Kidney tubule cell (primary cell): ENCODE measurements at places on chromosomes 4 and X.

- peak; percentile 57 for DNase-seq
Measured at GRCh38 chr4:6541789-6542188, 33.2 kb upstream of the MAN2B2 start.

DNA sequence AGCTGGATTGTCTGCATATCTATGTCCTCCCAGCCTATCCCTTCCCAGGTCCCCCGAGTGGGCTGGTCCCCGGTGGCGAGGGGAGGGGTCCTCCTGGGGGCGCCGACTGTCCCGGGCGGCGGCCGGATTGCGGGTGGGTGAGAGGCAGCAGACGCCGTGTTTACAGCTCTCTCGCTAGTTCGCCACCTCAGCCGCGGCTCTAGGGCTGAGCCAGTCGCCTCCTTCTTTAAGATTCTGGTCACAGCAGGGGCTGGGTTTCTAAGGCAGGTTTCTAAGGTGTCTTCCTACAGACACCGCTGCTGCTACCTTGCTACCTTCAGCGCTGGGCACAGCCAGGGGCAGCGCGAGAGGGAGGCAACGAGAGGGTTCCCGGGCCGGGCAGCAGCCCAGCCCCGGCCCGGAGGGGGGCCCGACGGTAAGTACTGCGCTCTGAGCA is 57.2 kb downstream of the FRMPD3 start:
- DNase-seq: no peak

GRCh38 chr4:85372966-85373365 is 102.0 kb upstream of the ARHGAP24 start:
- no peak for DNase-seq

GRCh38 chr4:141786946-141787345 is 150.6 kb downstream of the IL15 start:
- DNase-seq: no peak

DNA sequence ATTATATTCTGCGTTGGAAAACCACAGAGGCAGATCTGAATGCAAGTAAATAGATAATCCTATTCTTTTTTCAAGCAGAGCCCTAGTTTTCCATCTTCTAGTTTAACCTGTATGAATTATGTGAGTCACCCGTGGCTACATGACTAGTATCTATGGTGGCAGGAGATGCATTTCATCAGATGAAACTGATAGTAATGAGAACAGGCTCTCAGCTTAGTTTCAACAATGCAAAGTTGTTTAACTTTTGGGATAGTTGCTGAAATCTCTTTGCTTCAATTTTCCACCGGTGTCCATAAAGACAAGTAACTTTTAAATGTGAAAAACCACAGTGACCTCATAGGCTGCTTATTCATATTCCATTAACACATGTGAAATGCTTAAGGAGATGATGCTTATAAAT is 1317.4 kb upstream of the TENM3 start:
- DNase-seq: peak; percentile 81

- DNase-seq: no peak
Measured at GRCh38 chrX:97482666-97483300, 599.1 kb downstream of the RPA4 start.

GRCh38 chrX:15546745-15547144 is 46.1 kb downstream of the BMX start:
- no peak for DNase-seq

DNA sequence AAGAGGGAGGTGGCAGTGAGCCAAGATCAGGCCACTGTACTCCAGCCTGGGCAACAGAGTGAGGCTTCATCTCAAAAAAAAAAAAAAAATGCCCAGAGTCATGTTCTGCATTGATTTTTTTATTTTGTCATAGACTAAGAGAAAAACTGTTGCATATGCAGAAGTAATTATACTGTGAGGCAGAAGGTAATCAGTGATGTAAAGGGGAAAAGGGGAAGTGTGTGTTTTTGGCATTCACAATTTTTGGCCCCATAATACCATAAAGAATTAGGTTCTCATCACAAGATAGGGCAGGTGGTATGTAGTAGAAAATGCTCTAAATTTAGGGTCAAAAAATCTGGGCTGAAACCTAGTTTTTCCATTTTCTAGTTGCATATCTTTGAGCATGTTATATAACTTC is 47.3 kb upstream of the GAB1 start:
- no peak for DNase-seq

DNA sequence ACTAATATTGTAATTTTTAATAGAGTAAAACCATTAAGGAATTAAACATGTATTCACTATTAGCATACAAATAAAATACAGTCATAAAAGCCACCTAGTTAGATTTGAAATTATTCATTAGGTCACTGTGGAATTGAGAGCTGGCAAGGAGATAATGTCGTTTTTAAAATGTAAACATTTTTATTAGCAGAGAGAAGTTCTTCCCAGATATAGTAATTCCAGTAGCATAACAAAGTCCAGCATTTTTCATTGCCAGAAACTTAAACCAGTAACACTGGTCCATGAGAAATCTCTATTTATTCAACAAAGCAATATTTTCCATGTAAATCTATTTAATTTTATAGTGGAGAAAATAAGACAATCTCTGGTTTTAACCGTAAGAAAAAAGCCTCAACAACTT is 17.5 kb downstream of the ENOX2 start:
- no peak for DNase-seq

- no peak for DNase-seq
Measured at GRCh38 chrX:70527610-70528345, 83.1 kb downstream of the DLG3 start.

- no peak for DNase-seq
Measured at GRCh38 chr4:152847376-152847775, 67.6 kb downstream of the ARFIP1 start.

GRCh38 chr4:40833212-40833611 is 83.5 kb downstream of the NSUN7 start:
- no peak for DNase-seq

DNA sequence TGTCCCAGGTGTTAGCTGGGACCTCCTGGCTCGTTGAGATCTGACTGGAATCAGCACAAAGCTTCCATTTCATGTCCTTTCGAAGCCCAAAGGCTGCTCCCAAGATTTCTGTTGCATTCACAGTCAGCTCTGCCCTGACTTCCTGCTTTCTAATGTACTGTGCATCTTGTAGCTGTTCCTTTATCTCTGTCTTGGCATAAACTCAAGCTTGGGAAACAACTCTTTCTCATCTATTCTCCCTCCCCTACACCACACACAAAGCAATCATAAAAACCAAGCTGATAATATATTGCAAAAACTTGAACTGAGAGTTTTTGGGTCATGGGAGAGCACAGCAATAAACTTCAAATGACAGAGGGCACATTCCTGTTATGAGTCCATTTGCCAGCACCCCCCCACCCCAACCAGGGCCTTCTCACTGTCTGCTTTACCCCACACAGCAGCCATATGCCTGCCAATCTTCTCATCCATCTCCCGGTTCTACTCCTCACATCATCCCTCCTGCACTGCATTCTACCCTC is 76.3 kb downstream of the SYNPO2 start:
- no peak for DNase-seq

- no peak for DNase-seq
Measured at GRCh38 chr4:1416051-1416947, 10.1 kb upstream of the NKX1-1 start.

GRCh38 chr4:20603671-20604313 is 96.5 kb upstream of the PACRGL start:
- no peak for DNase-seq

- DNase-seq: no peak
Measured at GRCh38 chr4:153122855-153123254, 81.4 kb upstream of the TRIM2 start.

GRCh38 chr4:176300565-176300964 is 19.2 kb upstream of the SPCS3 start:
- no peak for DNase-seq

GRCh38 chrX:152904151-152905080 is 6.5 kb downstream of the ZNF185 start:
- DNase-seq: peak; percentile 83

- DNase-seq: no peak
Measured at GRCh38 chr4:83221897-83222441, 62.6 kb downstream of the COQ2 start.

DNA sequence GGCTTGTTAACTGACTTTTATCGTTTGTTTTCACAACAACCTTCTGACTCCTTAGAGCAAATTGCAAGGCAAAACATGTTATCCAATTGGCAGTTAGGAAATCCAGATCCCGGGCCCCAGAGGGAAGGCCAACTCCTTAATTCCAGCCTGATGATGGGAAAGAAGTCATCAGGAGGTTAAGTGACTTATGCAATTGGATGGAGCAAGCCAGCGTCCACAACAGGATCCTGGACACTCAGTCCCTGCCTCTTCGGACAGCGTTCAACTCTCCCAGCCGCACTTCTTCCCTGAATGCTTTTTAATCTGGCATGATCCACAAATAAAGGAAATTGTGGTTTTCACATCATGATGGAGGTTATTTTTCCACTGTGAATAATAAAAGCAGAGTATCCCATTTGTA is 310.1 kb downstream of the RAB28 start:
- no peak for DNase-seq

- DNase-seq: peak; percentile 83
Measured at GRCh38 chr4:4457803-4458553, 71.1 kb downstream of the NSG1 start.

- no peak for DNase-seq
Measured at GRCh38 chr4:54392479-54392878, 163.4 kb downstream of the PDGFRA start.
